ENCODE measurements at places on chromosomes 2 and 18. TPM values are rescaled to one million over a fixed set of nuclear protein-coding genes. Genes with fewer than 3 reads are reported as not detected.
A peak's percentile ranks its signal among the peaks of the same experiment; 100 is the strongest.

GRCh38 chr18:32754508-32755263 lies 18.1 kb downstream of the KLHL14 start:
- DNase-seq: no peak

- no peak for DNase-seq
These were observed 43.8 kb downstream of the LTBP1 start for GRCh38 chr2:32990556-32990955.

DNA sequence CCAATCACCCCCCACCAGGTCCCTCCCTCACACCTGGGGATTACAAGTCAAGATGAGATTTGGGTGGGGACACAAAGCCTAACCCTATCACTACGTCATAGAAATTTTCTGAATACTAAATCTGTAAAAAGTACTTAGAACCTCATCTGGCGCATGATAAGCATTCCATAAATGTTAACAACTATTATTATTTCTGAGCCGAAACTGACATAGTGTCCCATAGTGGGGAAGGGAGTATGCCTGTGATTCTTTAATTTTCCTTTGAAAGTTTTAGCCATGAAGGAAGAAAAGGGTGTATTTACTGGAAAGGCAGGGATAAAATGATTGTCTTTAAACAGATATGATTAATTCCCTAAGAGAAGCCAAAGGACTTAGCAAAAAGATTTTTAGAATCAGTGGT lies 71.4 kb downstream of the FHOD3 start:
- DNase-seq: no peak

DNA sequence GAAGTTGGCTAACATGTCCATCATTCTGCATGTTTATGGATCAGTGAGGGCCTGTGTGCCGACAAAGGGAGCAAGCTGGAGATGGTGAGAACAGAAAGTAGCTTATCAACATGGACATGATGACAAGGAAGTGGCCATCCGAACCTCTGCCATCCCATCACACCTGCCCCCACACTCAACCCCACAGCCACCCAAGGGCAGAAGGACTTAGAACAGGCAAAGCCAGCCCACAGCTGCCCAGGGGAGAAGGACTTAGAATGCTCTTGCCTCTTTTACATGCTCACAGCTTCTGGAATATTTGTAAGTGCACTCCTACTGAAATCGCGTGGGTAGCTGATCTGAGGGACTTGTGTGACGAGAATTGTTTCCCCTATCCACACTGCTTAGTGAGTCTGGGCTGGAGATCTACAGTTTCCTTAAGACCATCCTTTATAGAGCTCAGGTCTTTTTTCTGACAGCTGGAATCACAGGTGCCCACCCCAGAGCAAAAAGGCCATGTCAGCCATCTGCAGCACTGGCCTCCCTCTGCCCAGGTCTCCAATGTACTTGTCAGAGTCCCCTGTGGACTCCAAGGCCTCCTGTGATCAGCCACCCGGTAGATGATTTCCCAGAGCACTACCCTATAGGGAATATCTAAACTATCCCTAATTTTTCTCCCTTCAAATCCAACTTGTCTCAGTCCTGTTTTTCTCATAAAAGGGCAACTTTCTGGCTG lies 154.1 kb downstream of the SMAD7 start:
- DNase-seq: no peak

- no peak for DNase-seq
These were observed 146.4 kb upstream of the ID2 start for GRCh38 chr2:8535469-8535795.

DNA sequence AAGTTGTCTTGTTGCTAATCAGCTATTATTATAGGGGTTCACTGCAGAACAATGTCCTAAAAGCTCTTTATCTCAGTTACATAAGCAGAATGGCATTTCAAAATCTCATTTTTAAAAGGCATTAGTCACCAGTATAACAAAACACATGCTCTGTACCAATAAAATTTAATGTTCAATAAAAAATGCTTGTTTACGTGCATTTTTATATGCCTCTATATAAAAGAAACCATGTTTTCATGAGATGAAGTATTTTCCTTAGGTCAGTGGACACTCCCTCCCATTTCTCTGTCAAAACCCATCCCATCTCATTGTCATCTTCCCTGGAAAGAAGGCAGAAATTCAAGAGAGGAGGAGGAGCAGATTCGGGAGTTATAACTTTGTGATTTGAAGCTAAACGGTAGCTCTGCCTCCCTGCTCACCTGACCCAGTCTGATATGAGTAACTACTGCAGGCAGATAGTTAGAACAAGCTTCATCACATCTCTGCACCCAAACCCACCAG lies 231.9 kb upstream of the SIX2 start:
- DNase-seq: peak; percentile 16

GRCh38 chr2:40138314-40138713 lies 313.6 kb downstream of the SLC8A1 start:
- DNase-seq: no peak

GRCh38 chr2:166269322-166269721 lies 106.4 kb downstream of the SCN9A start:
- no peak for DNase-seq

- no peak for DNase-seq
These were observed 104.9 kb downstream of the RBMS1 start for GRCh38 chr2:160388464-160389263.

- no peak for DNase-seq
These were observed 17.2 kb upstream of the NEDD4L start for GRCh38 chr18:58026857-58027256.

GRCh38 chr2:156505696-156506095 lies 69.5 kb downstream of the GPD2 start:
- DNase-seq: no peak

DNA sequence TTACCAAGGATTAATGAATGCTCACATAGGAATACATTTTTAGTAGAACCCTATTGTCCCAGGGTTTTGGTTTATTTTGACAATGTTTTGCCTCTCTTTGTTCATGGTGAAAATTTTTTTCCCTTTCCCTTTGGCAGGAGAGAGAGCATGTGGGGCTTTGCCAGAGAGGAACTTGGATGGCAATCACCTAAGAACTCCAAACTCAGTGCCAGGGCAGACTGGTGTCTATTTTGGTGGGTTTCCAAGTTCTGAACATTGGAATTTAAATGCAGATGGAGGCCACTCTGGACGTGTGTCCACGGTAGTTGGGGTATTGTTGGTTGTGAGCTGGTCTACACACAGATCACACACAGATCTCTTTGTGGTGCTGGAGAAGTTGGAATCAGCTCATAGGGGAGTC lies 2091.1 kb upstream of the PIK3C3 start:
- peak; percentile 47 for DNase-seq

GRCh38 chr2:8433390-8433789 lies 248.5 kb upstream of the ID2 start:
- DNase-seq: no peak

DNA sequence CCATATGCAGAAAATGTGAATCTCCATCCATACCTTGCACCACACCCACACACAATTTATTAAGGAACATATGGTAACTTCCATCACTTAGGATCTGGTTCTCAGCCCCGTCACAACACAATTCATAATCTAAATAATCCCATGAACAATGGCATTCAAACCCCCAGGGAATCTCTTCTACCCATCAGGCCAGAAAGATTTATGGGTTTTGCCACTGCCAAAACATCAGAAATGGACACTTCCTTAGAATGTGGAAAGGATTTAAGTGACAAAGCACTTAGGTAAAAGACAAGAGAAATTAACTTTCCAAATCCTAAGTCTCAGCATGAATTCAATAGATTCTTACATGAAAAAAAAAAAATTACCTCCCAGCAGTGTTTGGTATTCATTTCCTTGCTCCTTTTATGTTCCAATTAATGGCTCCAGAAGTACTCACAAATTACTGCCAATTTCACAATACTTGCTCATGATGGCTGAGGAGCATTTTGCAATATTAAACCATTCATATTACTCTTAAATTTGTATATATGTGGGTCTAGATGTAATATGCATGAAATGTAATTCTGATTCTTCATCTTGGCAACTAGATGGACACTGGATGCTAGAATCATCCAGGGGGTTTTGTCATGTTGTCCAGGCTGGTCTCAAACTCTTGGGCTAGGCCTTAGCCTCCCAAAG lies 56.5 kb upstream of the TMEM247 start:
- DNase-seq: no peak

DNA sequence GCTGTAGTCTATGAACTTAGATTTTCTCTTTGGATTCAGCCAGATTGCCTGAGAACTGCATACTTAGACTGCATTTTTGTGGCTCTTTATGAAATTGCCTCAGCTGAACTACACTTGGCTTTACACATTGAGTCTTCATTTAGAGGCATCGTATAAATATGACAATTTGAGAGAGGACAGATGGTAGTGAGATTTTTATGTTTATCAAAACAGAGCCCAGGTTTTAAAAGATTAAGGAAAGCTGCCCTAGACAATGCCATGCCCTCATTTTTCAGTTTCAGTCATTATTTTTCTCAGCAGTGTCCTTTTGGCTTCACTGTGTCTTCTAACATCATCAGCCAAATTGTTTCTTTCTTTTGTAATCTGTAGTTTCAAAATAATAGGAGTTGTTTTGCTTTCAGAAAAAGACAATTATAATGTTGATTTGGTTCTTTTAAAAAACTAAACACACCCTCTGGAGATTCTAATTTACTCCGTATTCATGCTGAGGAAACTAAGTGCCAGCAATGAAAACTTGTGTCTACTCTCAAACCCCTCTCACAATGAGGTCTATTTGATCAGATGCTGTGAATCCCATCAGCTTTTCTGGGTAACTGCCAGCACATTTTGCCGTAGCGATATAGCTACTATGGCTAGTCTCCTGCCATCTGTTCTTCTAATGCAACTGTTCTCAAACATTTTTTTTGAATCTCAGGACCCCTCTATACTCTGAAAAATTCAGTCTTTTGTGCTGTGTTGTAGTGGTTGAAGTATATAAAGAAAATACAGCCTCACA lies 46.2 kb downstream of the TWSG1 start:
- DNase-seq: no peak

DNA sequence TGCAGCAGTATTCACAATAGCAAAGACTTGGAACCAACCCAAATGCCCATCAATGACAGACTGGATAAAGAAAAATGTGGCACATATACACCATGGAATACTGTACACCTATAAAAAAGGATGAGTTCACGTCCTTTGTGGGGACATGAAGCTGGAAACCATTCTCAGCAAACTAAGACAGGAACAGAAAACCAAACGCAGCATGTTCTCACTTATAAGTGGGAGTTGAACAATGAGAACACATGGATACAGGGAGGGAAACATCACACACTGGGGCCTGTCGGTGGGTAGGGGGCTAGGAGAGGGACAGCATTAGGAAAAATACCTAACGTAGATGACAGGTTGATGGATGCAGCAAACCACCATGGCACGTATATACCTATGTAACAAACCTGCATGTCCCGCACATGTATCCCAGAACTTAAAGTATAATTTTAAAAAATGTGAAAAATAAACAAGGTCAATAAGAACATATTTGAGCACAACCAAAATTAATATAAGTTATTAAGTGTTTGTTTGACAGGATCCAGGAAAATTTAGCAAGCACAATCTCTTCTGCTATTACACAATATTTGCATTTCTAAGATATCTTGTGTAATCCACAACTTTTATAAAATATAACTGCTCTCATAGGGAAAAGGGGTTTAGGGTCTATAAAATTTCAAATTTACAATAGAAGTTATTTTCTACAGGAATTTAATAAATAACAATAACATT lies 22.9 kb downstream of the CCBE1 start:
- no peak for DNase-seq

DNA sequence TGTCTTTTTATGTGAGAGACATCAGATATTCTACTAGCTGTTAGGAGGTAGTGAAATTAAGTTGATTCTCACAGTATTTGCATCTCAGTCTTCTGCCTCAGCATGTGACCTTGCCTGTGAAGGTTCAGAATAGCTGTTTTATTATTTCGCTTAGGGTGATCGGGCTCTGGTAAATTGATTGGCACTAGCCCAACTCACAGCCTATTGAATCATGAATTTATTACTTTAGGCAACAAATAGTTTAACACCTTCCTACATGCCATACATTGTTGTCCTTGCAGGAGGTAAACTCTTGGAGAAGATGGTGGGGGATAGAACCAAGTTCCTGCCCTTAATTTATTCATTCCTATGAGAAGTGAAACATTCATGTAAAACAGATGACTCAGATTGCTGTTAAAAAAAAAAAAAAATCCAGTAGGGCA lies 101.9 kb downstream of the GPD2 start:
- no peak for DNase-seq

- no peak for DNase-seq
These were observed 100.5 kb downstream of the SLC4A3 start for GRCh38 chr2:219727771-219728429.

- DNase-seq: no peak
These were observed 2.4 kb downstream of the CDK5R2 start for GRCh38 chr2:218961651-218962570.

- DNase-seq: no peak
These were observed 102.2 kb upstream of the ASB18 start for GRCh38 chr2:236366397-236366796.

GRCh38 chr2:83305758-83306378 lies 1153.2 kb downstream of the SUCLG1 start:
- no peak for DNase-seq

DNA sequence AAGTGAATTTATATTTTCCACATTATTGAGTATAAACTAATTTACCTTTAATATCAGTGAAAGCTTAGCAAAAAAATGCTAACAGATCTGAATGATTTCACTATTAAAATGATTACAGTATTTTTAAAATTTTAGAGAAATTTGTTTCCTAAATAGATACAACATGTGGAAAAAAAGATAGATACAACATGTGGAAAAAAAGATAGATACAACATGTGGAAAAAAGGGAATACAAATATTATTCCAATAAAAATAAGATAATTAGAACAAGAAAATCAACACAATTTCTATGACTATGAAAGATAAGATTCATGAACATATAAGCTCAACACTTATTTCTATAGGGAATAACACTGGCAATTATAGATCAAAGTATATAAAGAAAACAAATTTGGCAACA lies 865.9 kb upstream of the VRK2 start:
- DNase-seq: no peak

DNA sequence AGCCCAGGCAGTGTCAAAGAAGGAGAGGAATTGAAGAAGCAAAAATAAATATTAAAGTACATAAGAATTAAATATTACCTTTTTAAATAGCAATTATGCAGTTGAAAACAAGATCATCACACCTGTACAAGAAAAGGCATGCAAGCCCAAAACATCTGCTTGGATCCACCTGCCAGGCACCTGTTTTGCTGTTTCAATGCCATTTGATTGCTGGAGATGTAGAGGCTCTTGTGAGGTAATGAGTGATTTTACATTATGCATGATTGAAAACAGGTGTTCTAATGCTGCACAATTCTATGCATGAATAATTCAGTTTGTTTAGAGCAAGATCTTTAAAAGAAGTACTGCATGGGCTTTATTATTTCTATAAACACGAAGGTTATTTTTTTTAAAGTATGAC lies 700.6 kb upstream of the ZEB2 start:
- no peak for DNase-seq

Gene LIMS2
- 3.1 TPM for total RNA-seq

Gene TBR1
- under 0.01 TPM for total RNA-seq

Gene C1GALT1C1L
- total RNA-seq: 0.13 TPM

Gene GYPC
- total RNA-seq: 377 TPM

Gene CD28
- total RNA-seq: under 0.01 TPM

Gene CENPO
- 9.2 TPM for total RNA-seq

Gene GCKR
- 0.13 TPM for total RNA-seq

Gene CNTNAP5
- not detected for total RNA-seq

Gene IFT172
- 10.2 TPM for total RNA-seq

Gene ARHGEF4
- 0.63 TPM for total RNA-seq

Gene CABYR
- 3.1 TPM for total RNA-seq

Gene ANO7
- 1.0 TPM for total RNA-seq

Gene FHOD3
- under 0.01 TPM for total RNA-seq

Measured in dermis microvascular lymphatic vessel endothelial cell (primary cell).